Hematopoietic multipotent progenitor cell (in vitro differentiated cells): ENCODE measurements at places on chromosomes 11 and 22.
A peak's percentile ranks its signal among the peaks of the same experiment; 100 is the strongest.

DNA sequence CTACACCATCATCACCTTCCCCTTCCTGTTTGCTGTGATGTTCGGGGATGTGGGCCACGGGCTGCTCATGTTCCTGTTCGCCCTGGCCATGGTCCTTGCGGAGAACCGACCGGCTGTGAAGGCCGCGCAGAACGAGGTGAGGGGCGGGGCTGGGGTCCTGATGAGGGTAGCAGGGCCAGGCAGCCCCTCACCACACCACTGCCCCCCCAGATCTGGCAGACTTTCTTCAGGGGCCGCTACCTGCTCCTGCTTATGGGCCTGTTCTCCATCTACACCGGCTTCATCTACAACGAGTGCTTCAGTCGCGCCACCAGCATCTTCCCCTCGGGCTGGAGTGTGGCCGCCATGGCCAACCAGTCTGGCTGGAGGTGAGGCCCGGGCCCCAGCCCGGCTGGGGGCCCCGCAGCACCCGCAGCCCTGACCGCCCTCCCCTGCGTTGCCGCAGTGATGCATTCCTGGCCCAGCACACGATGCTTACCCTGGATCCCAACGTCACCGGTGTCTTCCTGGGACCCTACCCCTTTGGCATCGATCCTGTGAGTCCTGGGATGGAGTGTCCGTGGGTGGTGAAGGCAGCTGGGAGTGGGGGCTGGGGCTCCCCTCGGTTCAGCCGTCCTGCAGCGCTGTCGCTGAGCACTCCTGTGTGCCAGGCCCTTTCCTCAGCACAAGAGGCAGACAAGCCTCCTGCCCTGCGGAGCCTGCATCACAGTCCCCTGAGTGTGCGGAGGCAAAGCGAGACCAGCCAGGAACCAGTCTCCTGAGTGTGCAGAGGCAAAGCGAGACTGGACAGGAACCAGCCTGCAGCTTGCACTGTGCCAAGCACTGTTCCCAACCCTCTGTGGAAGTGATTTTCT lies 8.8 kb downstream of the TCIRG1 start:
- DNase-seq = no peak

DNA sequence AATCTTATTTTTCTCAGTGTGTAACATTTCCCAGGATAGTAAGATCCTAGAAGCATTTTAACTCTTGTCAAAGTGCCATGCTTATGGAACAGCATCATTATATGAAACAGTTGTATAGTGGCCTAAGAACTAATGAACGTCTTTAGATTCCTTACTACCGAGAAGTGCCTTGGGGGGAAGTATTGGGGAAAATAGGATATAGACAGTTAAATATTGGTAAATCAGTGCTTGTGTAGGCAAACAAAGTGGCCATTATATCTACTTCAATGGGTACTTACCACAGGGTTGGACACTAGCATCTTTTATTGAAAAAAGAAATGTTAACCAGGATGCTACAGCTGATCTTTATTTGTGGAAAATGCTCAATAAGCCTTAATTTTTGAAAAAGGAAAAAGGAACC lies 11.3 kb downstream of the FAR1 start:
- no peak for DNase-seq

GRCh38 chr22:18119409-18120110 lies 9.0 kb downstream of the TUBA8 start:
- no peak for DNase-seq

- DNase-seq = no peak
Observed at GRCh38 chr11:57638811-57639320, 10.8 kb downstream of the YPEL4 start.

- no peak for DNase-seq
Observed at GRCh38 chr11:34773826-34774225, 142.4 kb downstream of the APIP start.

GRCh38 chr11:15905366-15906104 lies 450.8 kb downstream of the SOX6 start:
- DNase-seq = no peak

GRCh38 chr22:28129319-28129962 lies 210.4 kb upstream of the PITPNB start:
- no peak for DNase-seq

DNA sequence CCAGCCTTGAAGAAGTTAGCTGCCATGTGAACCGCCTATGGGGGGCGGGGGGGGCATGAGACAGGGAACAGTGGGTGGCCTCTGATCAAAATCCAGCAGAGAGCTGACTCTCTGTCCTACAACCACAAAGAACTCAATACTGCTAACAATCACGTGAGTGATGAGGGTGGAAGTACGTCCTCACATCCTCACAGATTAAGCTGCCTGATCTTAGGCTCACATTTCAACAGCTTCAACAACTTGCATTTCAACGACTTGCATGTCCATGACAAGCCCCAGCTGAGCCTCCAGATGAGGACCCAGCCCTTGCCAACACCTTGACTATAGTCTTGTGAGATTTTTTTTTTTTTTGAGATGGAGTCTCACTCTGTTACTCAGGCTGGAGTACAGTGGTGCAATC lies 51.6 kb downstream of the CLMP start:
- DNase-seq = no peak

DNA sequence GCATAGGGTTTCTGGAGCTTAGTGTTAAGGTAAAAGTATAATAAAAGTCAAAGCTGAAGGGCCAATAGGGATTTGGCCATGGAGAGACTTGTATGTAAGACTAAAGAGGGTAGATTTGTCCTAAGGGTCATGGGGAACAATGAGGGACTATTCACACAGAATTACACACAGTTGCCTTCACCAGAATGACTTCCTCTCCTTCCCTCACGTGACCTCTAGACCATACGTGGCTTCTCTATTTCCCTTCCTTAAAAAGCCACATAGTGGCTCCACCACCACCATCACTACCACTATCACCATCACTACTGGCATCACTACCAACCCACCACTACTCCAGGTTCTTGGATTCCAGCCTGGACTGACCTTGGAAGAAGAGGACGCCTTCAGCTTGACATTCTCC lies 2.8 kb downstream of the HPX start:
- DNase-seq = peak; percentile 59

GRCh38 chr11:14884667-14885273 lies 7.3 kb downstream of the CYP2R1 start:
- no peak for DNase-seq

GRCh38 chr11:35009944-35010342 lies 93.5 kb downstream of the PDHX start:
- no peak for DNase-seq

DNA sequence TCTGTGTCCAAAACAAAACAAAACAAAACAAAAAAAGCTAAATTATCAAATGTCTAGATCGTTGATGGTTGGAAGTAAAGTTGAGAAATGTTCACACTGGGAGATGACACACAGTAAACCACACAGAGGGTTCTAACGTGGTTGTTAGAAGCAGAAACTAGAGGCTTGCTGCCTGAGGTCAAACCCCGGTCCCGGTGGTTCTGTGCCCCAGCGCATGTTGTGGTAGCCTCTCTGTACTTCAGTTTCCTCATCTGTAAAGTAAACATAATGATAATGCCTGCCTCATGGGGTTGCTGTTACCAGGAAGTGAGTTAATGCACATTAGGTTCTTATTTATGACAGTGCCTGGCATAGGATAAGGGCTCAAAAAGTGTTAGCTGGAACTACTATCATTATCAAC lies 33.4 kb downstream of the PPARA start:
- no peak for DNase-seq

DNA sequence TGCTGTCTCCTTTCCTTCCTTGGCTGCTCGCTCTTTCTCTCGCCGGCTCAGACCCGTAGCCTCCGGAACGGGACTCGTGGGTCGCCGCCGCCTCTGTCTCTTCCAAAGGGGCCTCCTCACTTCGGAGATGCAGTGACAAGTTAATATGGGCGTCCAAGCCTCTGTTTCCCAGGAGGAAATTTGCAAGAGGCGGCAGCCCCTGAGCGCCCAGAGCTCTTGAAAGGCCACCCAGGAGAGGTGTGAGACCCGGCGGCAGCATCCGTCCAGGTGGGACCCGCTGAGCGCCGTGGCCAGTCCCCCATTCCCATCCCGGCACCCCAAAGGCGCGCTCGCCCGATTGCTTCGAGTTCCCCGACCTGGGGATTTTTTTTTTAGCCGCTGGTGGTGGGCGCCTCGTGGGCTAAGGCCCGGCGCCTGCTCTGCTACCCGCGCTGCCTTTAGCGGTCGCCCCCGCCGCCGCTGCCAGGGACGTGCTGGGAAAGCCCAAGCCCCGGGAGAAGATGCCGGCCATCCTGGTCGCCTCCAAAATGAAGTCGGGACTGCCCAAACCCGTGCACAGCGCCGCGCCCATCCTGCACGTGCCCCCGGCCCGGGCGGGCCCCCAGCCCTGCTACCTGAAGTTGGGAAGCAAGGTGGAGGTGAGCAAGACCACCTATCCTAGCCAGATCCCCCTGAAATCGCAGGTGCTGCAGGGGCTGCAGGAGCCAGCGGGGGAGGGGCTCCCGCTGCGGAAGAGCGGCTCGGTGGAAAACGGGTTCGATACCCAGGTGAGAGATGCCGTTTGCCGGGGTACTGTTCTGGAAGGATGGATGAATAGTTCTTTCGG lies 772 bp downstream of the NAV2 start:
- no peak for DNase-seq

GRCh38 chr11:76240666-76241065 lies 34.4 kb upstream of the WNT11 start:
- no peak for DNase-seq

DNA sequence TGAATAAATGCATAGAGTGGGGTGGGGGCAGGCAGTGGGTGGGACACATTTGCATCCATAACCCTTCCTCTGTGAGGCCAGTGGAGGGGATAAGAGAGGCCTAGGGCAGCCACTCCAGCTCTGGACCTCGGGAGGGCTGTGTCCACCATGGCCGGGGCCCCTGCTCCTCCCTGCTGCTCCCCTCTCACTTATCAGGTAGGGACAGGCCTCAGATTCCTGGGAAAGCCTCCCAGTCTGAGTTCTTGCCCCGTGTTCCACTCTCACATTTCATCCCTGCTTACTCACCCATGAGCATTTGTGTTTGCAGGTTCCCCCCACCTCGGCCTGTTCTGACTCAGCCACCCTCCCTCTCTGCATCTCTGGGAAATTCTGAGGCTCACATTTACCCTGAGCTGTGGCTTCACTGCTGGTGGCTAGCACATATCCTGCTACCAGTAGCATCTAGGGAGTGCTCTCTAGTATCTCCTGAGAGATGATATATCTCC lies 128.7 kb upstream of the TOP3B start:
- DNase-seq = no peak

DNA sequence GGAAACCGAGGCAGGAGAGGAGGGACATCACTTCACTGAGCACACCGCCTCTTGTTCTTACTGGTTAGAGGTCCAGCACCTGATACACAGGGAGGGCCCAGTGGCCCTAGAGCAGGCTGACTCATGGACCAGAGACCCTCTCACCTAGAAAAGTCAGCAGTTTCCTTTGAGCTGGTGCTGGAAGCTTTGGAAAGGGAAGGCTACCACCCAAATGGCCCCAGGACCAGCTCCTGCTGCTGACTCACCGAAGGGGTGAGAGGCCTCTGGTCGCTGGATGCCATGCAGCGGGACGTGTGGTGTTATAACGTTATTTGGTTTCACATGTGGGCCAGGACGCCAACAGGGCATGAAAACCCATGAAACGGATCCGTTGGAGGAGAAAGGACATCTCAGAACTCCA lies 3.8 kb downstream of the NADSYN1 start:
- no peak for DNase-seq

- DNase-seq = no peak
Observed at GRCh38 chr22:18156878-18157713, 7.1 kb downstream of the USP18 start.

- DNase-seq = no peak
Observed at GRCh38 chr11:122984186-122985011, 2.8 kb upstream of the BSX start.

DNA sequence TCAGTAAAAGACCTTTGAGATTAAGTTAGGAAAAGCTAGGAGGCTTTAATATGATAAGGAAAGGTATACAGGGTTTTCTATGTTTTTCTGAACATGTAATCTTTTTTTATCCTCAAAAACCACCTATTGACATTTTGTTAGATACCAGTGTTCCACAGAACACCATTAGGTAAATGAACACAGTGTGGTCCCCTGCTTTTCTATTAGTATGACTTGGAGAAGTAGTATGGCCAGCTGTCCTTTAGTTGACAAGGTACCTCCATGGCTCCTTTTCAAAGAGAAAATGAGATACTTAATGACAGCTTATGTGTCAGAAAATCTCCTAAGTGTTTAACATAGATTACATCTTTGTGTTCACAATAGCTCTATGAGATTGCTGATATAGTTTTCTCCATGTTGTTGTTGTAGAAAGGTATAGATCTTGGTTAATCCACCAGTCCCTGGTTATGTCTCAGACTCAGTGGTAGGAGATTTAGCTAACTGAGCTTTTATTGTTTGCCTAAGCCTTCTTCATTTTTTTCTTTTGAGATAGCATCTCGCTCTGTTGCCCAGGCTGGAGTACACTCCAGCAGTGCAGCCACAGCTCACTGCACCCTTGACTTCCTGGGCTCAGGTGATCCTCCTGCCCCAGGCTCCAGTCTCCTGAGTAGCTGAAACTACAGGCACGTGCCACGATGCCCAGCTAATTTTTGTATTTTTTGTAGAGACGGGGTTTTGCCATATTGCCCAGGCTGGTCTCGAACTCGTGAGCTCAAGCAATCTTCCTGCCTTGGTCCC lies 46.0 kb downstream of the STIM1 start:
- no peak for DNase-seq

DNA sequence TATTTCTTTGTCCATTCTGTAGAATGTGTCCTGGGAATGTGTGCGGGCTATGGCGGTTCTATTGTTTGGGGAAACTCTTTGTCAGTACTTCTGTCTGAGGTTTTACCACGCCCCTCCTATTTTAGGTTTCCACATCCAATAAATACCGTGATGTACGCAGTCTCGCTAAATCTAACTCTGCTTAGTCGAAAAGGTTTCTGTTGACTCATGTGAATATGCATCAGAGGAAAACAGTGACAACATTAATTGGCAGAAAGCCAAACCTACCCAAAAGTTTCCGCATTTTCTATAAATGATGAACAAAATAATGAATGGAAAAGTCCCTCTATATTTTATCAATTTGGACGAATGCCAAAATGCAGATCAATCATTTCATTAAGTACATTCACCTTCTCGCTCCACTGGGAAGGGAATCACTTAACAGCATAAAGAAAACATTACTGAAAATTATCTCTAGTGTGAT lies 143.4 kb downstream of the MAML2 start:
- no peak for DNase-seq

DNA sequence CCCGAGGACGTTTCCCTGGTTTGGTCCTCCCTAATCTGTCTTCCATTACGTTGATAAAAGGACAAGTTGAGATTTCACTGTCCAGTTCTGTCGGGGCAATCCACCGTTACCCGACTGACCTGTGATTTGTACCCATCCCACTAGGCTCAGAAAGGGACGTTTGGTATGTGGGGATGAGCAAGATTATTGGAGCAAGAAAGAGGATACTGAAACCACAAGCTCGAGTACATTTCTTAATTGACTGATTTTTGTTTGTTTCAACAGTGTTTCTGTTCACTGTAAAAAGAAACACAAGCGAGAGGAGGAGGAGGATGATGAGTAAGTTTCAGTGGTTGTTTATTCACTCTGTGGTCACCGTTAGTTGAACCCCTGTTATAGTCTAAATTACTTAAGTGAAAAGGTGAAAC lies 969 bp downstream of the CCDC117 start:
- DNase-seq = no peak
